ENCODE measurements at places on chromosomes 6 and 20.
A peak's percentile ranks its signal among the peaks of the same experiment; 100 is the strongest.

GRCh38 chr20:33815671-33816070, 4.5 kb downstream of the CHMP4B start:
- peak; percentile 74 for DNase-seq

- DNase-seq = no peak
These were observed 5.6 kb upstream of the CNPY3 start for GRCh38 chr6:42923666-42924065.

GRCh38 chr6:14423330-14423729, 305.8 kb downstream of the CD83 start:
- no peak for DNase-seq

DNA sequence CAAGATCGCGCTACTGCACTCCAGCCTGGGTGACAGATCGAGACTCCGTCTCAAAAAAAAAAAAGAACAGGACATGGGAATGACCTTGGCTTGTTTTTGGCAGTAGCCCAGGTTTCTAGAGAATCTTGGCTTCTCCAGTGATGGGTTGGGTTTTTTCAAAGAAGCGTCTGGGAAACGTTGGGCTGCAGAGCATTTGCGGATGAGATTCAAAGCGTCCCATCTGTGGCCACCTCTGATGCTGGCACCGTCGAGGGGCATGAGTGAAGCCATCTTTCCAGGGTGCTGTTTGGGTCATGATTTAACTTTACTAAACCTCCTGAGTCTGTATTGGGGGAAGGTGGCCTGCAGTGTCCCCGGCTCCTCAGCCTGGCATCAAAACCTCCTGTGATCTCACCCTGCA, 43.2 kb upstream of the SRF start:
- no peak for DNase-seq

- no peak for DNase-seq
These were observed 108.0 kb upstream of the FOXO3 start for GRCh38 chr6:108452711-108453195.

DNA sequence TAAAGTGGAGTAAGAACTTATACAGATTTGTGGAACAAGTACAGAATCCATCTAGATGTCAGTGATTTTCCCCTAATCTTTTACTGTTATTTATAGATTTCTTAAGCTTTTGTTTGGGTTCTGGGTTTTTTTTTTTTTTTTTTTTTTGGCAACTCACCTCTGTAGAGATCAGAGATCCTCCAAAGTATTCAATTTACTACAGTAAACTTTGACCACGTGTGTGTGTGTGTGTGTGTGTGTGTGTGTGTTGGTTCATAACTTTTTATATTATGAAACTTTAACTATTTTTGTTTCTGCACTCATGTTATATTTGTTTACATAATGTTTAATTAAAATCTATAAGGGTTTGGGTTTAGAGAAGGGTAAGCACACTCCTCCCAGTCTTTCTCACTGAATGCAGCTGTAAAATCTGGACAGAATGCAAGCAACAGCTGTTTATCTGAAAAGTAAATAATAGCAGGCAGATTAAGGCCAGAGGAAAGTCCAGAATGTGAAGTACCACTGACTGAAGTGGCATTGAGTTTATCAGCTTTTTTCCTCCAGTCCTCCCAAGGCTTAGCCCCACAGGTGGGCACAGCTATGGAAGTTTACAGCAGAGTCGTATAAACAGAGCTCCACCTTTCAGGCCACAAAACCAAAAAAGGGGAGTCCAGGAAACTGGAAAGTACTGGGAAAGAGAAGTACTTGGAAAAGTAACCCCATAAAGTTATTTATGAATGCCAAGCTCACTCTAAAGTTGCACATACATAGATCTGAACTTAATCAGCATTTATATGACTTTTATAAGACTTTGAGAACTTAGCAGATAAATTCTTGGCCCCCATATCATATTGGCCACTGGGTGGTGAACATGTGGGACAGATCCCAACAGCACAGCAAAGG, 43.0 kb upstream of the CD2AP start:
- peak; percentile 68 for DNase-seq

DNA sequence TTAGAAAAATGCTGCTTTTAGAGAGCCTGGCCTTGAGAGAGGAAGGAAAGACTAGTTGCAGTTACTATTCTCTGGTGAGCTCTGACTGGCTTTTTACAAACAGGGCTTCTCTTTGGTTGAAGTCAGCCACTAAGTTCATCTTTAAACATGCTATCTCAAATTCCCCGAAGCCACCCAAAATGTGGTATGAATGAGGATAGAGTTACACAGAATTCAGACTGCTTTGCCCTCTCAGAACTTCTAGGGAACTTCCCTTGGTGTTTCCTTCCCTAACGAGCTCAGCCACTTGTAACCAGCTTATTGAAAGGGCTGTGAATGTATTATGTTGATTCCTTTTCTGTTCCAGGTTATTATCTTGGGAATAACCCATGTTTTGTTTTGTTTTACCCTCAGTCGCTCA, 73.5 kb downstream of the EFHC1 start:
- no peak for DNase-seq

- no peak for DNase-seq
These were observed 62.2 kb upstream of the BMP2 start for GRCh38 chr20:6705106-6705766.

DNA sequence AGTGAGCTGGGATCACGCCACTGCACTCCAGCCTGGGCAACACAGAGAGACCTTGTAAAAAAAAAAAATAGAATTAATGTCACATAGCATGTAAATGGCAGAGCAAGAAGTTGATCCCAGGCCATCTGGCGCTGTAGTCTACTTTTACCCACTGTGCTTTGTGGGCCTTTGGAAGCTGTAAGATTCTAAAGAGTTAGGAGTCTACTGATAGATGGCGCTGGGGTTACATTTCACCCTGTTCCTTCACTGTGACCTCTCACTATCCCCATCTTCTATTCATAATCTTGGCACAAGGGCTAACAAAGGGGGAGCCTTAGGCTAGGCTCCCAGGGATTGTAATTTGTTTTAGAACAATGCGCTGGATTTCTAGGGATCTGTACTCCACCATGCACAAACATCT, 24.4 kb downstream of the SIRPD start:
- no peak for DNase-seq

DNA sequence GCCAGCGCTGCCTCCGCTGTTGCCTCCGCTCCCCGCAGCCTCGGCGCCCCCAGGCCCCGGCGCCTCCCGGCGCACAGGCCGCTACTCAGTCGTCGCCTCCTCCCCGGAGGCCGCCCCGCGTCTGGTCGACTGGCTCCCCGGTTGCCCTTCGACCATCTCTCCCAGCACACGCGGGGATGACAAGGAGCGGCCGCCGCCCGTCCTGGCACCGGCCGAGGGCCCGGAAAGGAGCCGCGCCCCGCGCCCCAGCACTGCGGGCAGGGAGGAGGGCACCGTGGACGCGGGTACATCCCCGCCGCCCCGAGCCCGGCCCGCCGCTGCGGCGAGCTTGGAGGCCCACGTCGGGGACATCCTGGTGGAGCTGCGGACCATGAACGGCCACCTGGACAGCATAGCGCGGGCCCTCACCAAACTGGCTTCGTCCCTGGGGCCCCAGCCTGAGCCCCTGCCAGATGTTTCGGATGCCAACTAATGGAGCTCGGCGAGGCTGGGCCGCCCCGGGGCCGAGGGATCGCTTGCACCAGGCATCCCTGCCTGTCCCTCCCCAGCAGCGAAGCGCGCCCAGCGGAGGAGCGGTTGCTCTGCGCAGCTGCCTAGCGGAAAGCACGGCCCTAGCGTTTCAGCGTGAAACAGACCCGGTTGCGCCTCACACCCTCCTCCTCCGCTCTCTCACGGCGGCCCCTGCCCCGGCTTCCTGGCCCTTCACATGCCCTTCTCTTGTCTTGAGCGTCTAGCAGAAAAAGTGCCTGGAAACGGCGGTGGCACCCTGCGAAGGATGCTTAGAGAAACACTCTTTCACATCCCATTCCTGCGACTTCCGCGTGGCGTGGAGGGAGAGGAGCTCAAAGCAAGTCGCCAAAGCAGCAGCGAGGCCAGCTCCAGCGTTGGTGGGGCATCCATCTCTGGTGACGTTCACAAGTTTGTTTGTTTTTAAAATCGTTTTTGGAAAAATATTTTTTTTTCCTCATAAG, 285.8 kb upstream of the SUPT3H start:
- peak; percentile 47 for DNase-seq

DNA sequence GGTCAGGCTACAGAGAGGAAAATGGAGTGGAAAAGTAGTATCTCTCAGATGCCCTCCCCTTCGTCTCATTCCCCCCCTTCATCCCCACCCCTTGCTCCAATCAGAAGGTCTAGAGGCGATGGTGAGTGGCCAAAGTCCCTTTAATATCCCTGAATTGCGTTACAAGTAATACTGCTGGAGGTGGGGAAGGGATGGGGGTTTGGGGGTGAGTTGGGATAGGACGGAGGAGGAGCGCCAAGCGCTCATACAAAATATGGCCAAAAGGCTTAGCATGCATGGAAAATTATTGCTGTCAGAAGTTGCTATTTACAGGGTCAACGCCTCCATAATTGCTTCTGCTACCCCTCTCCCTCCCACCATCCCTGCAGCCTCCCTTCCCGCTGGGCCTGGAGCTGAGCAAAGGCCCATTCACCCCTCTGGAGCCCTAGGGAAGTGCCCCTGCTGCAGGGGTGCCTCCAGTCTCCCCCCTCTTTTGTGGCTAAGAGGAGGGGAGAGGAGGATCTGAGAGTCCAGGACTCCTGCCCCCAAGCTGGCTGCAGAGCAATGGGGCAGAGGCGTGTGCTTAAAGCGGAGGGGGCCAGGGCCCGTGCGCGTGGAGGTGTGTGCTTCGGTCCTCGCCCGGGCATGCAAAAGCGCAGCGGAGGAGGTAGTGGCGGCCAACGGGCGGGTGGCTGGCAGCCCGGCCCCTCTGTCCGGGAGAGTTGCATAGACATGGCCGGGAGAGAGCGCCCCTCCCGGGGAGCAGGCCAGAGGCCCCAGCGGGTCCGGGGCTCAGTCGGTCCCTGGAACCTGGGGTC, 8.7 kb upstream of the SRXN1 start:
- no peak for DNase-seq

GRCh38 chr6:147530132-147531060, 21.9 kb downstream of the SAMD5 start:
- peak; percentile 76 for DNase-seq

- DNase-seq = peak; percentile 57
These were observed 104.6 kb upstream of the EXOC2 start for GRCh38 chr6:797479-798077.

DNA sequence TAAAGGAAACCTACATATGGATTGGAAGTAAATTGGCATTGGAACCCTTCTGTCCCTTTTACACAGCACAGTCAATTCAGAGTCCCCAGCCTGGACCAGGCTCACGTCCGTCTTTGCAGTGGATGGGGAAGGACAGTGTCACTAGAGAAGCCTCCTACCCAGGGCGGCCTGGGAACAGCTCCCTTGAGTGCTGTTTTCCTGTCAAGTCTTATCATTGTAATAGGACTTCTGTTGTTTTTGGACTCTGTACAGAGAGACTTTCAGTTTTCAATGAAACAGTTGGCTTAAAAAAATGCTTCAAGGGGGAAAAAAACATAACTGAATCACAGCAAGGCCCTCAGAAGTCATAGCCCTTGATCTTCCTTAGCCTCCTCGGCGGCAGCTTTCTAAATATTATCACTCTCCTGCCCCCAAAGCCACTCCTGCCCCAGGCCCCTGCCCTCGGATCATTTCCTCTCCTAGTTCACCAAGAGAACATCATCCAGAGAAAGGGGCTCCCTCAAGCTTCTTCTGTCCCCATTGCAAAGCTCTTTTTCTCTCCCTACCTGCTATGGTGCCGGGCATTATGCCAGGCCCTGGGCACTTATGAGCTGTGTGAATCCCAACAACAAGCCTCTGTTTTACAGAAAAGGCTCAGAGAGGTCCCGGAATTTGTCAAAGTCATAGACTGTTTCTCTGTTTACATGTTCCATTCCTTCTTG, 37.8 kb upstream of the CNKSR3 start:
- no peak for DNase-seq

DNA sequence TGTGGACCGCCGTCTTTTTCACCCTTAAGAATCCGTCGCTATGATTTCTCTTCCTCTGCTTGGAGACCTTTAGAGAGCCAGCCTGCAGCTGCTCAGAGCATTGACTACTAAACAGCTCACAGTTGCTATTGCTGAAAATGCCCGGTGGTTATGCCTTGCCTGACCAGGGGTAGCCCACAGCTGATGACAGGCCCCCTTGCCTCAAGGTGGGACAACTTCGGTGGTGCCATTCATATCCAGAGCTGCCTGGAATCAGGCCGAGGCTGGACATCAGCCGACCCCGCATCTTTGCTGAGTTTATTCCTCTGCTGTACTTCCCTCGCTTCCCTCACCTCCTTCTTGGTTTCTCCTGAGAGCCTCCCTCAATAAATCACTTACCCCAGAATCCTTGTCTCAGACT, 39.6 kb downstream of the OVOL2 start:
- DNase-seq = no peak

DNA sequence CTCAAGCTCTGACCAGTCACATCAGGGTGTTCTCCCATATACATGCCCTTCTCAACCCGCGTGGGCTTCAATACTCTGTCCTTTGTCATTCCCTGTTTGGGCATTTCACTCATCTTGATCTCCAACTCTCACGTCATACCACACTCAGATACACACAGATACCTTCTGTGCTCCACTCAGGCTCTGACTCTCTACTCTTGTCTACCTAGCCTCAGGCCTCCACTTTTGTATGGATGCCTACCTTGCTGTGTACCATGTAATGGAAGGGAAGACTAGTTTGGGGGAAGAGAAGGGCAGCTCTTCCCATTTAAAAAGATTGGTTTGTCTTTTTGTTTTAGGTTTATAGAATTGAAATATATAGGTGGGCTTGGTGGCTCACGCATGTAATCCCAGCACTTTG, 48.6 kb downstream of the ASXL1 start:
- no peak for DNase-seq

- DNase-seq = no peak
These were observed 62.2 kb upstream of the CLDN20 start for GRCh38 chr6:155201461-155202226.

- DNase-seq = peak; percentile 84
These were observed 130.5 kb downstream of the MYB start for GRCh38 chr6:135311446-135312200.

DNA sequence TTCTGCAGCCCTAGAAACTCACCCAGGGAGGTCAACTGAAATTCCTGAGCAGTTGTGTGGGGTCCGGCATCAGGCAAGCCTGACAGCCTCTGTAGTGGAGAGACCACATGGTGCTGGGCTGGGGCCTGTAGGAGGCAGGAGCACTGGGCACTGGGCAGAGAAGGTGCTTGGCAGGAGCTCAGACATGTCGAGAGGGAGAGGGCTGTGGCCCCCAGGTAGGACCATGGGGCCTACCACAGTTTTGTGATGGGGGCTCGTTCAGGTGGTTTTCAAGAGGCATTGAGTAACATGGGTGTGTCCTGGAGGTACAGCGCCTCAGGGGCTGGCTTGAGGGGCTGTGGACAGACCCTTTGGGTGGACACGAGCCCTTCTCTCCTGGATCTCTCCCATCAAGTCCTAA, 15.9 kb downstream of the SLC22A23 start:
- no peak for DNase-seq

- no peak for DNase-seq
These were observed 306.5 kb upstream of the RSPO3 start for GRCh38 chr6:126812010-126812409.

DNA sequence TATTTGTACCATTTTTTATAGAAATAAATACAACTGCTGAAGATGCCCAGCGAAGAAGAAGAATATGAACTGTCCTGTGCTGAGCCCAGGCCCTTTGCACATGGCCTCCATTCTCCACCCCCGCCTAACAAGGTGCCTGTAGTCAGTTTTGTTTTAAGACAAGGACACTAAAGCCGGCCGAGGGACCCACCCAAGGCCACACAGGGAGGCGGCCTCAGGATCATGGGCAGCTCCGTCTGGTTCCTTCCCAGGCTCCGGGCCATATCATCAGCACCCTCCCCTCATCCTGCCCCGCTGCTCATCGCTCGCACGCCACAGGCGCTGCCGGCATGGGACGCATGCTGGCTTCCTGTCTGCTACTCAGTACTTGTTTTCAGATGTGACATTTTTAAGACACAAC, 21.3 kb downstream of the PSMG4 start:
- DNase-seq = no peak
